ENCODE measurements at places on chromosomes 2 and 18. TPM values are rescaled to one million over a fixed set of nuclear protein-coding genes. Genes with fewer than 3 reads are reported as not detected.
A peak's percentile ranks its signal among the peaks of the same experiment; 100 is the strongest.

DNA sequence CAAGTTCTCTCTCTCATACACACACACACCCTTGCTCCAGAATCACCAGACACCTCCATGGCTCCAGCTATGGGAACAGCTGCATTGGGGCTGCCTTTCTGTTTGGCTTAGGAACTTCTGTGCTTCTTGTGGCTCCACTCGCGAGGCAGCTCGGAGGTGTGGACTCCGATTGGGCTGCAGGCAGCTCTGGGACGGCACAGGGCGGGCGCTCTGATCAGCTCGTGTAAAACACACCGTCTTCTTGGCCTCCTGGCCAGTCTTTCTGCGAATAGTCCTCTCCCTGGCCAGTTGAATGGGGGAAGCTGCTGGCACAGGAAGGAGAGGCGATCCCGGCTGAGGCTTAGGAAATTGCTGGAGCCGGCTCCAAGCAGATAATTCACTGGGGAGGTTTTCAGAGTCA lies 22.4 kb downstream of the FOSL2 start:
- no peak for DNase-seq
- peaks cover 68% of the 10 kb centered on the region for H3K36me3 ChIP-seq
- no peaks in the 10 kb centered on the region for H3K27me3 ChIP-seq
- H3K27ac ChIP-seq, result peak overlapping the region; percentile 38
- no peak overlapping the region for H3K4me3 ChIP-seq

DSC2 gene
- total RNA-seq, result not detected

APOB gene
- not detected for total RNA-seq

- no peaks in the 10 kb centered on the region for H3K27me3 ChIP-seq
- H3K4me1 ChIP-seq, result peaks cover 5% of the 10 kb centered on the region
- H3K36me3 ChIP-seq, result peaks cover 55% of the 10 kb centered on the region
- H3K4me3 ChIP-seq, result no peak overlapping the region
- H3K27ac ChIP-seq, result no peak overlapping the region
- DNase-seq, result no peak
These were observed 8.4 kb downstream of the CAD start for GRCh38 chr2:27225526-27225925.

DNA sequence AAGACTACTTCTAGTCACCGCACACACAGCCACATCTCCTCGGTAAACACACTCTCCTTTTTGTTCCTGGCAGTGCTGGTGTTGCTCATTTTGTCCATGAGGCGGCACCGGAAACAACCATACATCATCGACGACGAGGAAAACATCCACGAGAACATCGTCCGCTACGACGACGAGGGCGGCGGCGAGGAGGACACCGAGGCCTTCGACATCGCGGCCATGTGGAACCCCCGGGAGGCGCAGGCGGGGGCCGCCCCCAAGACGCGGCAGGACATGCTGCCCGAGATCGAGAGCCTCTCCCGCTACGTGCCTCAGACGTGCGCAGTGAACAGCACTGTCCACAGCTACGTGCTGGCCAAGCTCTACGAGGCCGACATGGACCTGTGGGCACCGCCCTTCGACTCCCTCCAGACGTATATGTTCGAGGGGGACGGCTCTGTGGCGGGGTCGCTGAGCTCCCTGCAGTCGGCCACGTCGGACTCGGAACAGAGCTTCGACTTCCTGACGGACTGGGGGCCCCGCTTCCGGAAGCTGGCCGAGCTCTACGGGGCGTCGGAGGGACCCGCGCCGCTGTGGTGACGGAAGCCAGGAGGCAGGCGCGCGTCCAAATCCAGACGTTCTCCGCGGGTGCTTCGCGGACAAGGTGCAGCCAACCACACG lies 221.0 kb downstream of the CDH20 start:
- peaks cover 9% of the 10 kb centered on the region for H3K4me1 ChIP-seq
- H3K27ac ChIP-seq, result peak overlapping the region; percentile 67
- no peaks in the 10 kb centered on the region for H3K36me3 ChIP-seq
- peak overlapping the region; percentile 62 for H3K4me3 ChIP-seq

DNA sequence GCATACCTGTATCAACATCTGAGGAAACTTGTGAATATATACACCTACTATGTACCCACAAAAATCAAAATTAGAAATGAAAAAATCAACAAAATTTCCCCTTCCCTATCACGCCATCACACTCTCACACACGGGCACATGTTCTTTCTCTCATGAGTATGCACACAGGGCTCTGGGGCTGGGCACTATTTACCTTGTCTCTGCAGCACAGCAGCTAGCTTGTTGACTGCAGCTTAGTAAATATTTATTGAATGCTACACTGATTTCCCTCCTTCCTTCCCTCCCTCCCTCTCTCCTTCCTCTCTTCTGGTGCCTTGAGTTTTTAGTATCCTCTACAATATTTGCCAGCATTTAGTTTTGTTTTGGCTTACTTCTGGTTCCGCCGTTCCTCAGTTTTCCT lies 182.7 kb upstream of the LHCGR start:
- H3K27ac ChIP-seq, result no peak overlapping the region
- H3K36me3 ChIP-seq, result no peaks in the 10 kb centered on the region
- no peak for DNase-seq
- H3K27me3 ChIP-seq, result no peaks in the 10 kb centered on the region

FBLN7 gene
- total RNA-seq, result 40.2 TPM

DNA sequence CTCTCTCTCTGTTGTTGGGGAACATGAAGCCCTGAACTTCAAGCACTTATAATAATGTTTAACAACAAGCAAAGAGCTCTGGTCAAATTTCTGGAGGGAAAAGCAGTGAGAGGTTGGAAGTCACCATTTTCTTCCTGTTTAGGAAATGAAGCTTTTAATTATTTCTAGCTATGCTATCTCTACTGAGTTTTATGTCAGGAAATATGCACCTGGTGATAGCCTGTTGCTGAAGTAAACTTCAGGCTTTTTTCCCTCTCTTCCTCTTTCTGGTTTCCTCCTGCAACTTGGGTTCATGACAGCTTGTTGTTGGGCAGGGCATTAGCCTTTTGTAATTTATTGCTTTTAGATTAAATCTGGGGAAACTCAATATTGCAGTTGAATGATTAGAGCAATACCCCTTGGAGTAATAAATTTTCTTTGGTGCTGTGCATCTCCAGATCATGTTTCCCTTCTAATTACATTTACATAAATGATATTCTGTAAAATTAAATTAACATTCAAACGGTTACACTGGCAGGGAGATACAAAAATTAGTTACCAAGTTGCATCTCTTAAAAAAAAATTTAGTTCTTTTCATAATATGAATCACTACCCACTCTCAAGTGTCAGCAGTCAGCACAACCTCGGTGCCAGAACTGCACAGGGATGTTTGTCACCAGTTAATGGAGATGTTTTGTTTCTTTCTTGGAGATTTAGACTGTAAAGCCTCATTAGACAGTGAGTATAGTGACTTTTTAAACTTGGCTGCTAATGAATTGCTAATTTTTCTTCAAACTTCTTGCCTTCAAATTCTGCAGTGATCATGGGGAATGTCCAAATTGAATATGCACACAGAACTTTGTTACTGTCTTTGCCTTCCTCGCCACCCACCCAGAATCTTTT lies 466.6 kb upstream of the ETAA1 start:
- no peak overlapping the region for H3K4me3 ChIP-seq
- no peaks in the 10 kb centered on the region for H3K36me3 ChIP-seq
- H3K27me3 ChIP-seq, result no peaks in the 10 kb centered on the region
- H3K4me1 ChIP-seq, result no peaks in the 10 kb centered on the region
- H3K27ac ChIP-seq, result no peak overlapping the region

- no peak overlapping the region for H3K4me3 ChIP-seq
- peaks cover 45% of the 10 kb centered on the region for H3K4me1 ChIP-seq
- no peak for DNase-seq
- no peaks in the 10 kb centered on the region for H3K27me3 ChIP-seq
- H3K27ac ChIP-seq, result peak overlapping the region; percentile 62
These were observed 32.5 kb downstream of the CFLAR start for GRCh38 chr2:201148434-201148990.

- H3K36me3 ChIP-seq, result no peaks in the 10 kb centered on the region
- no peak overlapping the region for H3K27ac ChIP-seq
- H3K4me3 ChIP-seq, result no peak overlapping the region
- H3K27me3 ChIP-seq, result no peaks in the 10 kb centered on the region
- no peaks in the 10 kb centered on the region for H3K4me1 ChIP-seq
- no peak for DNase-seq
These were observed 166.7 kb upstream of the ZNF521 start for GRCh38 chr18:25518716-25519053.
